ENCODE measurements at places on chromosomes 7 and 10. TPM values are rescaled to one million over a fixed set of nuclear protein-coding genes. Genes with fewer than 3 reads are reported as not detected.

Gene LOXL4
- 8.1 TPM for total RNA-seq

Gene RASA4B
- 23.6 TPM for total RNA-seq

Gene CPEB3
- 2.6 TPM for total RNA-seq

Gene IKZF1
- total RNA-seq: 16.5 TPM

Gene BCL7B
- total RNA-seq: 63.5 TPM

Gene SPDYE16
- total RNA-seq: 3.6 TPM

Gene TEX36
- not detected for total RNA-seq

Gene NEBL
- 1.2 TPM for total RNA-seq

Gene GRID1
- total RNA-seq: 0.88 TPM

Gene TNS3
- total RNA-seq: 27.2 TPM
